ENCODE measurements at places on chromosomes 2 and 18. TPM values are rescaled to one million over a fixed set of nuclear protein-coding genes. Genes with fewer than 3 reads are reported as not detected.

The RND3 gene
- total RNA-seq, result 750 TPM

The EPG5 gene
- 58.5 TPM for total RNA-seq

The SOX11 gene
- total RNA-seq, result under 0.01 TPM

The COLEC11 gene
- total RNA-seq, result 1.2 TPM

The ATP6V1B1 gene
- 0.38 TPM for total RNA-seq

The TXNDC2 gene
- total RNA-seq, result not detected

The MLPH gene
- total RNA-seq, result 24.7 TPM

The RAX gene
- total RNA-seq, result not detected

The EVX2 gene
- not detected for total RNA-seq

The TMEM200C gene
- total RNA-seq, result 0.19 TPM

The TEKT4 gene
- not detected for total RNA-seq

The MAP3K19 gene
- total RNA-seq, result not detected

The KCNE4 gene
- total RNA-seq, result 151 TPM

The CD302 gene
- total RNA-seq, result 5.4 TPM

The CD8A gene
- not detected for total RNA-seq

The NPHP1 gene
- 5.6 TPM for total RNA-seq

The TRIM43 gene
- total RNA-seq, result not detected

The PJVK gene
- 0.77 TPM for total RNA-seq

The SERPINB3 gene
- not detected for total RNA-seq

The M1AP gene
- under 0.01 TPM for total RNA-seq

The MGAT5 gene
- 55.6 TPM for total RNA-seq

The CXCR1 gene
- not detected for total RNA-seq

The EVA1A gene
- total RNA-seq, result 67.1 TPM

The HOXD12 gene
- total RNA-seq, result not detected

The NT5C1B gene
- not detected for total RNA-seq

The UCN gene
- total RNA-seq, result 1.1 TPM

The AQP12A gene
- not detected for total RNA-seq

The HK2 gene
- total RNA-seq, result 80.5 TPM

The DNAJC5G gene
- not detected for total RNA-seq

The FAM237A gene
- total RNA-seq, result not detected

The UGT1A8 gene
- not detected for total RNA-seq

The GAD1 gene
- total RNA-seq, result under 0.01 TPM

The KCNG2 gene
- total RNA-seq, result 0.19 TPM

Measured in regular cardiac myocyte (primary cell).